ENCODE measurements at places on chromosomes 4 and X.

- DNase-seq: no peak
Measured at GRCh38 chrX:10233696-10234095, 76.9 kb downstream of the CLCN4 start.

DNA sequence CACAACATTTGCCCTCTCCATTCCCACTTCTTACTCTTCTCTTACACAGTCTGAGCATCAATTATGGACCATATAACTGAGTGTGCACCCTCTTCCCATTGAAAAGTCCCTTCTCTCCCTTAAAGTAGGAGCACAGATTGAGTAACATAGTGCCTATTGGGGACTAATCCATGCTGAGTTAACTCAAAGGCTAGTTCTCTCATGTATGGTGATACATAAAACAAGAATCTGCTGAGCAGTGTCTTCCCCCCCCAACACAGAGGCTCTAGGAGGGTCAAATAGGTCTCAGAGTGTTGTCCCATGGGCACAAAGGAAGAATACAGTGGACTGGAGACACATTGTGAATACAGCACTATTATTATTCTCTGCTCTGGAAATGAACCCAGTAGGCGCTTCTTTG, 274.6 kb upstream of the BOD1L1 start:
- no peak for DNase-seq

DNA sequence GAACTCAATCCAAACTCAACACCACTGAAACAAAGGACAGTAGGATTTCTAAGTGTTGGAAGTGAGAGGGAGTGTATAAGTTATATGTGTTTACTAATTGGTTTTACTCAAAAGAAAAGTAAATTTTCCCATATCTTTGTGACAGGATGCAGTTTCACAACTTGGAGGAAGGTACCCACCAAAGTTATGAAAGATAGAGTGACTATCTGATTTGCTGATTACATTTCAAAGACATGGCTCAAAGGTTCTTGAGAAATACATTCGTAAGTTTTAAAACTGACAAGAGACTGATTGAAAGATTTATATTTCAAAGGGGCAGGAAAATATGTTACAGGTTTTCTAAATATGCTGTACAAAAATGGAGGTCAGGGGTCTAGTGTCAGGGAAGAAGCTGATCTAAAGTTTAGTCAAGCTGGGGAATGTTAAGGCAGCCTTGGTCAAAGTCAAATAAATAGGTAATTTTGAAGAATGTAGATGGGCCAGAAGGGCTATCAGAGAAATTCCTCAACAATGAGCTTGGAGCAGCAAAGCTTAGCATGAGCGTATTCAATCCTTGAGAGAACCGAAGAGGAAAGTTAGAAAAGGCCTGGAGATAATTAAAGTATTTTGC, 9.7 kb upstream of the COMMD8 start:
- no peak for DNase-seq

DNA sequence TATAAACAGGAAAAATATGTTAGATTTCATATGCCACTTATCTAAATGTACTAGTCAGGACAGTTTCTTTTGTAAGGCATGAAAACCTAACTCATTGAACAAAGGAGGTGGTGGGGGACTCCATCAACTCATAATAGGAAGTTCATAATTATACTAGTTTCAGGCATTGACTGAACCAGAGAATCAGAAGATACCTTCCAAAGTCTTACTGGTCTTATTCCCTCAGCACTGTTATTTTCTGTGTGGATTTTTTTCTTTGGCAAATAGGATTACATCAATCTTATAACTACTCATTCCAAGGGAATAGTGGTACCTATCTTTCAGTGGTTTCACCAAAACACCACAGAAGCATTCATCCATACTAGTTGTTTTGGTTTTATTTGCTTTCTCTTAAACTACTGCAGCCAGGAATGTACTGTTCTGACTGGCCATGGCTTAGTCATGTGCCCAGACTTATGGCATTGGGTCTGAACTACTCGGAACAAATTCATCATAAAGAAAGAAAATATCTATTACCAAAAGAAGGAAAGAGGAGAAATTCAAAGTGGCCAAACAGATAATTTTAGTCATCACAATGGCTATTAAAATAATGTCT, 273.9 kb downstream of the ARAP2 start:
- no peak for DNase-seq

GRCh38 chr4:20640989-20641388, 59.3 kb upstream of the PACRGL start:
- no peak for DNase-seq

DNA sequence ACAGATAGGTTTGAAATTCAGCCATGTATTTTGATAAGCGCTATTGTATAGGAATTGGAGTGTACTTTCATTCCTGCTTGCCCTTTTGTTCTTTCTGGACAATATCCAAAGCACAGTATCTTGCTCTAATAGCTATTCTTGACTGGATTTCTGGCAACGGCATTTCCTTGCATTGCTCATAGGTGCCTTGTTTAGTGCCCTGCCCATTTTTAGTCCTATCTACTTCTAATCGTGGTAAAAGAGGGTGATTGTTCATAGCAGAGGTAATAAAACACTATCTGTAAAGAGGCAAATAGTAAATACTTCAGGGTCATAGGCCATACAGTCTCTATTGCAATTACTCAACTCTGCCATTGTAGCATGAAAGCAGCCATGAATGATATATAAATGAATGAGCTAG, 155.9 kb downstream of the IL1RAPL2 start:
- DNase-seq: no peak

DNA sequence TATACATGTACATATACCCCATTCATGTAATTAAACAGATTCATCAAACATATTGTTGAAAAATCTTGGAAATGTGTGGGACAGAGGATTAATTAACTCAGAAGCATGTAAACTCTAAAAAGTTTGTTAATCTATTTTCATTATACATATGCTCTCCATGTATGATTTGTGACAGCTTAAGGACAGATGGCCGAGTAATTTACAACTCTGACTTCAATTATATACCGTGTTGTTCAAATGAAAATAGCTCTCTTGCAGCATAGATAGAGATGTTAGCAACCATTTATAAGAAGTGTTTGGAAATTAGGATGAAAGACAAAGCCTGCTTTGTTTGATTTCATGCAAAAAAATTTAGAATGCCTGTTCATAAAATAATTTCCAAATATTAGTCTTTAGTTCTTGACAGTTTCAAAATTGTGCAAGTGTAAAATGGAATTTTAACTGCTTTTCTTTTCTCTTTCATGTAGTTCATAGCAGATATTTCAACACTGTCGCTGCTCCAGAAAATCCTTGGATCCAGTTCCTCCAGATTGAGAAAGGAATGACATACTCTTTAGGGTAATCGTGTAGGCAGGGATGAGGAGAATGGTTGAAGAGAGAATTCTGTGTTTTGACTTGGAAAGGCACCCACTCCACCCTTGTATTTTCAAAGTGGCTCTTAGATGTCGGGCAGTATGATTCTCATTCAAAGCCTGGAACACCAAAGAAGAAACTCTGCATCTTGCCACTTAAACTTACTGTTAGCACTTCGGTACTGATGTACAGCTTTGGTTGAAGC, 23.1 kb downstream of the AFF2 start:
- DNase-seq: no peak

DNA sequence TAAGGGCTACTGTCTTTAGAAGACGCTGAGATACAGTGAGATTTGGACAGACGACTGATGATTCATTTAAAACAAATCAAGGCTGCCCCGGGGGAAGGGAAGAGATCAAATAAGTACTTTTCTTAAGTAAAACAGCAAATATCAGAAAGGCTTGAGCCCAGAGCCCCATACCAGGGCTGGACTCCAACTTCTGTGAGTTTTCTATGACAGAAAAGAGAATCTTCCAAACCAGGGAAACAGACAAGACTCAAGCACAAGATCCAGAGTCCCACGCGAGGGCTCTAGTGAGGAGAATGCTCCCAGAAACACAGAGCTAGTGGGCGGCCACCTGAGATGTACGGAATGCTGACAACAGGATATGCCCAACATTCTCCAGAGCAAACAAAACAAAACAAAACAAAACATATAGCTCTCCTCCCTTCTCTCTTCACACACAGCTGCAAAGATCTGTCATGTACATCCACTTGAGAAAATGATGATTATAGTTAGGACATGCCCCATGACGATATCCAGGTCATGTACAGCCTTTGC, 13.1 kb downstream of the ACSL1 start:
- DNase-seq: no peak

DNA sequence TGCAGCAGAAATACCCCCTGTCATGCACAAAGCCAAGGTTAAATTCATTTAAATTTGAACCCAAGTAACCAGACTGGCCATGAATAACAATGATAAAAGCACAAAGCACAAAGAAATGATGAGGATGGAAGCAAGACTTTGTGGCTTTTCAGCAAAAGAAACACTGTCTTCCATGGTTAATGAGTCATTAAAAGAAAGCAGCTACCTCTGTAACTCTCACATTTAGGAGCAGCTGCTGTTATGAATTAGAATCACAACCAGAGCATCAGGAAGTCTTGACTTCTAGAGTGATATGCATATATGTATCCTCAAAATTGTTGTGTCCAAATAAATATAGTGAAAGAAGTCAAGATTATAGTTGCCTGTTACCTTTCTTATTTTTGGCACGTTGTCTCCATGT, 70.7 kb upstream of the RPS6KA6 start:
- DNase-seq: no peak

DNA sequence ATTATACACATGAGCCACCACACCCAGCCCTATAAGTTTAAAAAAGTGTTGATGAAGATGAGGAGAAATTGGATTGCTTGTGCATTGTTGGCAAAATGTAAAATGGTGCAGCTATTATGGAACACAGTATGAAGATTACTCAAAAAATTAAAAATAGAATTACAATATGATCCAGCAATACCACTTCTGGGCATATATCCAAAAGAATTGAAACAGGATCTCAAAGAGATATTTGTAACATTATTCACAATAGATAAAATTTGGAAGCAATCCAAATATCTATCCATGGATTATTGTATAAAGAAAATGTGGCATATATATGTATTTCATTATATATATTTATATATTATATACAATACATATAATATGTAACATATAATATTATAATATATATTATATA, 515.6 kb upstream of the GNPDA2 start:
- no peak for DNase-seq

Data from Kasumi-1 (cell line).